Central memory CD8-positive, alpha-beta T cell (primary cell): ENCODE measurements at places on chromosomes 3 and 15.
A peak's percentile ranks its signal among the peaks of the same experiment; 100 is the strongest.

DNA sequence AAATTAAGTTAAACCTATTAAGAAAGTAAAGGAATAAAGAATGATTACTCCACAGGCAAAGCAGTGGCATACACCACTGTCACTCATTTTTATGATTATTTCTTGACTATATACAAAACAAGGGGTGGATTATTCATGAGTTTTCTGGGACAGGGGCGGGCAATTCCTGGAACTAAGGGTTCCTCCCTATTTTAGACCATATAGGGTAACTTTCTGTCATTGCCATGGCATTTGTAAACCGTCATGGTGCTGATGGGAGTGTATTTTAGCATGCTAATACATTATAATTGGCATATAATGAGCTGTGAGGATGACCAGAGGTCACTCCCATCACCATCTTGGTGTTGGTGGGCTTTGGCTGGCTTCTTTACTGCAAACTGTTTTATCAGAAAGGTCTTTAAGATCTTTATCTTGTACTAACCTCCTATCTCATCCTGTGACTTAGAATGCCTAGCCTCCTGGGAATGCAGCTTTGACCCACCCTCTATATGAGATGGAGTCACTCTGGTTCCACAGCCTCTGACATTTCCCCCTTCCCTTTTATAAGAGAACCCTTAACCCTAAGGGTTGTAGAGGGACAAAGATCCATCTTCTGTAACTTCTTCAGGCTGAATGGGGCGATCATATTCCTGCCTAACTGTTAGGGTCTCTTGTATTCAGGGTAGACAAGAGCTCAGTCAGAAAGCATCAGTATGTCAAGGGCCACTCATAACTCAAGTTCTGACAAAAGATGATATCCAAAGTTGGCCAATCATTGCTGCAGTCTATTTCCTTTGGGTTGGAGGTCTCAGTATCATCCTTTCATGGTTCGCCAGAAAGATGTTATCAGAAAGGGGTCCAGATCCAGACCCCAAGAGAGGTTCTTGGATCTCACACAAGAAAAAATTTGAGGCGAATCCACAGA is 79.5 kb upstream of the LIPC start:
- DNase-seq, result no peak

GRCh38 chr3:120324190-120324589 is 25.0 kb downstream of the LRRC58 start:
- no peak for DNase-seq

- no peak for DNase-seq
Measured at GRCh38 chr15:39746176-39746575, 36.5 kb downstream of the FSIP1 start.

DNA sequence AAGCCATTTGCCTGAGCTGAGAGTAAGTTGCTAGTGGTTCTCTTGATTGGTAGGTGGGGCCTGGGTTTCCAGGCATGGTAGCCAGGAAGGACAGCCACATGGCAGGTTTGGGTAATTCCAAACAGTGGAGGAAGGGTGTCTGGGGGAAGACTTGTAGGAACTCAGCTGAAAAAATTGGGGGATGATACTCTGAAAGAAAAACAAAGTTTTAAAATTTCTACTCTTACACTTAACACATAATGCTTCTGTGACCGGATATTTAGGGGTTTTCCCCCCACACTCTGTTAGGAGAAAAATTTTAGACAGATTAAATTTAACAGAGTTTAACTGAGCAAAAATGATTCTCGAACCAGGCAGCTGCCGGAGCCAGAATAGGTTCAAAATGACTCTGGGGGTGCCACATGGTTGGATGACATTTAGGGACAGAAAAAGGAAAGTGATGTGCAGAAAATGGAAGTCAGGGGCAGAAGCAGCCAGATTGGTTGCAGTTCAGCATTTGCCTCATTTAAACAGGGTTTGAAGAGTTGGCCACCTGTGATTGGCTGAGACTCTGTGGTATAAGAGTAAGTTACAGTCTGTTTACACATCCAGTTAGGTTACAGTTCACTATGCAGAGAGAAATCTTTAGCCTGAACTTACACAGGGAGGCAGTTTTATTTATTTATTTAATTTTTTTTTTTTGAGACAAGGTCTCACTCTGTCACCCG is 8.1 kb downstream of the B2M start:
- DNase-seq, result peak; percentile 29

- no peak for DNase-seq
Measured at GRCh38 chr3:132784502-132785025, 62.4 kb upstream of the NPHP3 start.

DNA sequence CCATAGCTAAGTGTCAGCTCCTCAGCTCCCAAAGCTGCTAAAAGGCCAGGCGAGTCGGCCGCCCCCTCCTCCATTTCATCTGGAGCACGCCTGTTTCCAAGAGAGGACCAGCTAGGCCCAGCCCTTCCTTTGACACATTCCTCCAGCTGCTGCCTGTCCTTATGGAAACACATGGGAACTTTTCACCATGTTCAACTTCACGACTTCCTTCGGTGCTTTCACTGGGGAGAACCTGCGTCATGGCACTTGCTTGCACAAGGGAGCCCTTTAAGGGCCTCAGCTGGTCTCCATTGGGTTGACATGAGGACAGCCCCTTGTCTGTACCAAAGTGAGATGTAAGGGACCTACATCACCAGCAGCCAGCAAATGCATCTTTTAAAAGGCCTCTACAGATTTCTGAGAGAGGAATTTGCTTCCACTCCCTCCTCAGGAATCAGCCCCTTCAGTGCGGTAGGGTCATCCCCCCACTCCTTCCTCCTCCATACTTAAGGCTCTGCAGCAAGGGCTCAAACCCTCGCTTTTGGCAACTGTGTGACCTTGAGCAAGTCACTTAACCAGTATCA is 2.1 kb downstream of the MAGI1 start:
- DNase-seq, result no peak

DNA sequence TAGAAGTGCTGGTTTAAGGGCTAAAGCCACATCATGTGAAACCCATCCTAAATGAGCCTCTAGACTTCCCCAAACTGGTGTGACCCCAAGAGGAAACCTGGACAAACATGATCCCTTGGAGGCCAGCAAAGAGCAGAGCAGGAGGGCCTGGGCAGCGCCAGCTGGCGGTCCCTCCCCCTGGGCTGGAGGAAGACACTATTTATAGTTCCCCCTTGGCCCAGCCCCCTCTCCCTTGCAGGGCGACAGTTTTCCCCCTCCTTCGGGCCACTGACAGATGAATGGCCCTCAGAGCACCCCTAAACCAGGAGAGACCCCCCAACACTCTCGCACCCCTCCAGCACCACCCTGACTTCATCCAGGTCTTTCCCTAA is 2.9 kb downstream of the UCN2 start:
- DNase-seq, result no peak

DNA sequence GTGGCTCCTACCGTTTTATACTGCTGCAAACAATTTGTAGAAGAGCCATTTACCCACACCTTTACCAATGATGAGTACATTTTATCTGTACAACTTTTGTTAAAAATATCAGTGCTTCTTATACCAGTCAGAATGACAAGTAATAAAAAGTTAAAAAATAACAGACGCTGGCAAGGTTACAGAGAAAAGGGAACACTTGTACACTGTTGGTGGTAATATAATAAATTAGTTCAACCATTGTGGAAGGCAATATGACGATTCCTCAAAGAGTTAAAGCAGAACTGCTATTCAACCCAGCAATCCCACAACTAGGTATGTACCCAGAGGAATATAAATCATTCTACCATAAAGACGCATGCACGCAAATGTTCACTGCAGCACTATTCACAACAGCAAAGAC is 51.9 kb downstream of the ARRDC4 start:
- no peak for DNase-seq

DNA sequence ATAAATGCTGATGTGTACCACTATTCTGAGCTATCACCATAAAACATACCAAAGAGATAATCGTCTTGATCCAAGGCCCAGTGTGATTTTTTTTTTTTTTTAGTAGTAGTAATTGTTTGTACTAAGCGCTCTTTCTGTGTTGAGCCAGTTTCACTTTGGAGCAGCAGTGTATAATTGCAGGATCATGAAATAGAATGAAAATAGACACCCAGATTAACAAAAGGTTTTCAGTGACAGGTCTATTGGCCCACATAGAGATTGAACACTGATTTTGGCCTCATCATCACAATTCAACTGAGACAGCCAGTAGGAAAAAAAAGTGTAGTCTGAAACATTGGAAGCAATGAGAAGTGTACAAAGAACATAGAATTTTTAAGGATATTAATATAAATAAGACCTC is 749.8 kb downstream of the NAALADL2 start:
- DNase-seq, result no peak

DNA sequence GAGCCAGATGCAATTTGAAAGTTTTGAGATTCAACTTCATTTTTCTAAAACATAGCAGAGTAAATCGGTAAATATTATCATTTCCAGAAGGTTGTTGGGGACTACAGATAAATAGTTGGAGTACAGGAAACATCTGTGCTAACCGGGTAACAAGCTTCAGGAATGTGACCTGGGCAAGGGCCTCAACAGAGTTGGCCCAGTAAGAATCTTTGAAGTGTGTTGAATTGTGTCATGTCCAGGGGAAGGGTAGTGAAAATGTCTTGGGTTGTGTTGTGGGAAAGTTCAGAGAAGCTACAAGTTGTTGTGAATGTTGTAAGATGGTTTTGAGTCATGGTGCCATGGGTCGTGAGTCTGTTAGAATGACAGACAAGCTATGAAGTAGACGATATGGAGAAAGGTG is 35.7 kb downstream of the SQOR start:
- DNase-seq, result no peak

GRCh38 chr3:39754549-39754948 is 54.9 kb upstream of the MYRIP start:
- no peak for DNase-seq

GRCh38 chr3:154967090-154967489 is 113.0 kb upstream of the MME start:
- DNase-seq, result no peak

DNA sequence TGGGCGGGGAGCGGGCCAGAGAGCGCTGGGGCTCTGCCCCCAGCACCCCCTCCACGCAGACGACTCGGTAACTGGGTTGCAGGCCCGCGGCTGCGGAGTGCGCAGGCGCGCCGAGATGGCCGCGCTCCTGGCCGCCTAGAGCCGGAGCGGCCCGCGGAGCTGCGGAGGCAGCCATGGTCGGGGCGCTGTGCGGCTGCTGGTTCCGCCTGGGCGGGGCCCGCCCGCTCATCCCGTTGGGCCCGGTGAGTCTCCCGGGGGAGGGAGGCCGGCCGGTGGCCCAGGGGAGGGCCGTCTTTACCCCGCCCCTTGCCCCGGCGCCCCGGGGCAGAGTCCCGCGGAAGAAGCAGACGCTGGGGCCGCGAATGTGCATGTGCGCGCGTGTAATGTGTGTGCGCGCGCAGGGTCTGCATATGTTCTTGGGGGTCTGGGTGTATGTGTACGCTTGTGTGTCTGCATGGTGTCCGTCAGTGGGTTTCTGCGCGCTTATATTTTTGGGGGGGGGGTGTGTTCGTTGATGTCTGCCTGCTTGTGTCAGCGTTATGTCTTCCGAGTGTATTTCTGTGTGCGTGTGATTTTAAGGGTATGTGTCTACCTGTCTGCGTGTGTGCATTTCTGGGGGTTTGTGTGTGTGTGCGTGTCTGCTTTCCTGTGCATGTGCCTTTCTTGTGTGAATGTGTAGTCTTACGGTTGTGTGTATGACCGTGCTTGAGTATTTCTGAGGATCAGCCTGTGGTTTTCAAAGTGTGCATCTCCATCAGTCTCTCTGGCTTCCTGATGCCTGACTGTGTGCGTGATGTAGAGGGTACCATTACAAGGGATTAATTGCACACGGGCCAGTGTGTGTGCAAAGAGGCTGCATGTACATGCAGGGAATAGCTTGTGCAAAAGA is at the start of gene ABHD14A:
TSS of gene ABHD14A (plus strand) at position 102 of the 889 bp plus-strand sequence. CDS start at position 174, 72 bp downstream.
- DNase-seq, result peak; percentile 54

- peak; percentile 23 for DNase-seq
Measured at GRCh38 chr15:77083381-77084160, 12.7 kb upstream of the TSPAN3 start.

GRCh38 chr3:62011666-62012065 is 361.7 kb downstream of the FEZF2 start:
- no peak for DNase-seq

- DNase-seq, result no peak
Measured at GRCh38 chr3:49602877-49603411, 48.7 kb downstream of the BSN start.

DNA sequence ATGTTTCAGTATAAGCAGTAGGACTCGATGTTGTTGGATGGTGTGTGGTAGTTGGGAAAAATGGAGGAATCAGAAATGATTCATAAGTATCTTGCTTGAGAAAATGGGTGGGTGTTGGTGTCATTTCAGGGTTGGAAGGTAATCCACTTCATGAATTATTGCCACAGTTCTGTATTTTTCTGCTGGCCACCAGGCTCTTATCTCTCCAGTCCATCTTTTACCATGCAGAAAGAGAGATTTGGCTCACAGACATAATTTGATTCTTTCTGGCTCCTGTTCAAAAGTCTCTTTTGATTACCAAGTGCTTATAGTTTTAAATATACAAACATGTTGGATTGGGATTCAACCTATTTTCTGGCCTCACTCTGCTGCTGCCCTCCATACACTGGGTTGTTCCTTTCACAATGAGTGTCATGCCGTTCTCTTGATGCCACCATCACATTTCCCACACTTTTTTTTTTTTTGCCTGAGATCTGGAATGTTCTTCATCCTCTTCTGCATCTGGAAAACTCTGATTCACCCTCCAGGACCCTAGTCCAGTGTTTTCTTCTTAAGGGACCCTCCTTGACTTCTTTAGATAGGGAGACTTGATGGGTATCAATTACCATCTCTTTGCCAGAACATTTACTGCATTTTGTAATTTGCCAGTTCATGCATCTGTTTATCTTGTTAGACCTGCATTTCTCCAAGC is 69.4 kb upstream of the GAP43 start:
- no peak for DNase-seq

DNA sequence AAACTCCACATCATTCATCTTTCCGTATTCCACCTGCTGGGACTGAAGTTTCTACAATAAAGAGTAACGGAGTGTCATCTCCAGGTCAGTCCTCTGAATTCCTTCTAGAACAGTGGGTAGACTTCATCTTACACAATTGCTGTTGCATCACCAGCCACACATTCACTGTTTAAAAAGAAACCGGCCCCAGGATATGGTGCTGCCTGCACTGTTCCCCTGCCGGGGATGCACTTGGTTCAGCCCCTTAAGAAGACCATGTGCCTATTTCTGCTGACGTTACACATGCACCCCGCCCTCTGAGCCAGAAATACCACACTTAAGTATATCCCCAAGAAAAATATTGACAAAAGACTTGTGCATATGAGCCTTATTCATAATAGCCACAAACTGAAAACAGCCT is 233.4 kb downstream of the FEZF2 start:
- no peak for DNase-seq

GRCh38 chr3:181712553-181713279 is 991 bp downstream of the SOX2 start:
- DNase-seq, result no peak

GRCh38 chr3:14127516-14128161 is 2.8 kb downstream of the TMEM43 start:
- no peak for DNase-seq

DNA sequence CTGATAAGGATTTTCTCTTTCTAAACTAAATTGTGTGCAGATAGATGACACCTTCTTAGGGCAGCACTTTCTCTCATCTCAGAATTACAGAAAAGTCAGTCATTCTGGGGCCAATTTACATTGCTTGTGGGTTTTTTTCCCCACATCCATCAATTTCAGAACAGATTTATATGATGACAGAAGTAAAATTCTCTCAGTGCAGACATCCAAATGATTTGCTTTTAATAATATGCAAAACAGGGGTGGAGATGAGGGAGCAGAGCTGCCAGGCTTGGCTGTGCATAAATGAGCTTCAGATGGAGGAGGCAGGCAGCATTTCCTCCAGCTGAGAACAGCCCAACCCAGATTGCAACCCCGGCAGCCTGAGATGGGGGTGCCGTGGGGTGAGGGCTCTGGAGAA is 44.0 kb downstream of the EDEM1 start:
- no peak for DNase-seq
